NCI-H1694 (cell line): ENCODE measurements at places on chromosomes 5 and 9.

DNA sequence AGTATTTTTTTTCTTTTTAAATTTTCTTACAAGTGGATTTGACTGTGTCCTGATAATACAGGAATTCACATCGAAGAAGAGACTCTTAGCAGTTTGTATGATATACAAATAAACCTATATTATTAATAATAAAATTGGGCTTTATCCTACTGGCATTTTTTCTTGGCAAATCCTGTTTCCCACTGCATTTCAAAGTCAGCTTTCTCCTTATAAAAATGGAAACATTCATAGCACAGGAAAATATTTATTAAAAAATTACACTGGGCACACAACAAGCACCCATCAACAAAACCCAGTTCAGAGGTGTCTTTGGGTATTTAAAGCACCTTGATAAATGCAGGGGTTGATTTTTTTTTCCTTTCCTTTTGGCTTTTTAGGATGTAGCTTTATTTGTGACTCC is 200.9 kb downstream of the MEF2C start:
- DNase-seq: no peak

- no peak for DNase-seq
Observed at GRCh38 chr9:111599955-111600343, 502 bp upstream of the PTGR1 start.

DNA sequence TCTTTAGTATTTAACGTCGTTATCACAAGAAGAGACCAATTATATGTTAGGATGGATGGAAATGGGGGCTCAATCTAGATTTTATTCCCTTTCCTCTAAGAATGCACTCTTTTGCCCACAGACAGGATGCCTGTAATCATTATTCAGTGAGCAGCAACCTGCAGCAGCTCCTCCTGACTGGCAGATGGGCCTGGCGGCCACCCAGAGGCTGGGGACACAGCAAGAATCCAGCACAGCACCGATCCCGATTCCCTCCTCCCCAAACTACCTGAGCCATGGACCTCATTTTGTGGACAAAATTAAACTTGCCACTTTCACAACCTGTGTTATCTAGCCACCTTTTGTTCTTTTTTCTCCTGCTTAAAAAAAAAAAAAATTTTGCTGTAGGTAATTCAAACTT is 101.0 kb downstream of the USP20 start:
- peak; percentile 9 for DNase-seq

DNA sequence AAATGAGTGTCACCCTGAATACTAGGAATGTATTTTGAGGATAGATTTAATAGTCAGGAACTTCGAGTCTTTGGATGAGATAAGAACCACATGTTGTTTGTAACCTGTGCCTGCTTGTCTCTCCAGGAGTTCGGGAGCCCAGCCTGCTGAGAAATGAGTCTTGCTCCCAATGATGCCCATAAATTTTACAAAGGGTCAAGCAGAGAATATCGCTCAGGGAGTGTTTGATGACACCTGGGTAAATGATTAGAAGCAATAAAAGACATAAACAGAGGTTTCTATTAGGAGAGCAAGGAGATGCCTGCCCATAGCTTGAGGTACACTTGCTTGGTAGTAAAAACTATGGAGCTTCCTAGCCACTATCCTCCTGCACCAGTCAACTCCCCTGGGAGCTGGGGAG is 46.9 kb upstream of the KLF4 start:
- no peak for DNase-seq

DNA sequence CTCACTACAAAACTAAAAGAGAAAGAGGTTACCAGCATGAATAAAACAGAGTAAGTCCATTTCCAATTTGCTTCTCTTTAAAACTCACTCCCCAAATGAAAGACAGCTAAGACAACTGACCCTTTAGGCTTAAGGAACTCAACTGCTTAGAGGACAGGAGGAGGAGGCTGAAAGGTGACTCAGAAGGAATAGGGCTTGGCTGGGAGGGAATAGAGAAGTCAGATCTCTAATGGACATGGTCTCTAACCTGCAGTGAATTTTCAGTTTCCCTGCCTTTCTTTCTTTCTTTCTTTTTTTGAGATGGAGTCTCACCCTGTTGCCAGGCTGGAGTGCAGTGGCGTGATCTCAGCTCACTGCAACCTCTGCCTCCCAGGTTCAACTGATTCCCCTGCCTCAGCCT is 261.8 kb upstream of the CLINT1 start:
- no peak for DNase-seq

DNA sequence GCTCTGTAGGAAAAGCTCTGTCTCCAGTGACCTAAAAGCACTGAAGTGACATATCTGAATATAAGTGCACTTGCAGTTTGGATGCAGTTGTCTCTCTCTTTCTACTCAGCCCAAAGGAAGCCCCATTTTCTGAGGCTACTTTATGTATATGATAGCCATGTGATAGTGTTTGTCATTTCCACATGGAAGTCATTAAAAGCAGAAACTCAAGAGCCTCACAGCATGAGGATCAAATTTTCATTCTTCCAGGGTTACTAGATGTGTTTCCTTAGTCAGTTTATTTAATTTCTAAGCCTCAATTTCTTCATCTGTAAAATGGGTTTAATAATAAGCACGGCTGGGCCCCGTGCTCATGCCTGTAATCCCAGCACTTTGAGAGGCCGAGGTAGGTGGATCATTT is 36.7 kb downstream of the RNF44 start:
- no peak for DNase-seq

GRCh38 chr9:72773570-72773969 is 179.3 kb downstream of the ALDH1A1 start:
- no peak for DNase-seq

GRCh38 chr5:159902444-159903121 is 13.7 kb upstream of the ADRA1B start:
- DNase-seq: no peak

DNA sequence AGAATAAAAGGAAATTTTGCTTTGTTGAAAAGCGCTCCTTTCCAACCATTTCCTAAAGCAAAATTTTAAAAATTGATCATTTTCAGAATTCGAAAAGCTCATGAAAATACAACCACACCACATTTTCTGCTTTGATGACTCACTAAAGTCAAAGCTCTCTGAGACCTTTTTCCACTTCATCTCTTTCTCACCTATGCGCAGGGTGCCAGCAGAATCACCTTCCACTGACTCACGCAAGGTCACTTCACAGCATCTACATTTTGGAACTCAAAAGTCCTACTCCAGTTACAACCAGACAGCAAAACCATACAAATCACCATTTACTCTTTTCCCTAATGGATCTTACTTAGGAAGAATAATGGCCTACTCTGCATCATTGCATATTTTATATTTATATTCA is 106.2 kb downstream of the MAP1B start:
- DNase-seq: no peak

DNA sequence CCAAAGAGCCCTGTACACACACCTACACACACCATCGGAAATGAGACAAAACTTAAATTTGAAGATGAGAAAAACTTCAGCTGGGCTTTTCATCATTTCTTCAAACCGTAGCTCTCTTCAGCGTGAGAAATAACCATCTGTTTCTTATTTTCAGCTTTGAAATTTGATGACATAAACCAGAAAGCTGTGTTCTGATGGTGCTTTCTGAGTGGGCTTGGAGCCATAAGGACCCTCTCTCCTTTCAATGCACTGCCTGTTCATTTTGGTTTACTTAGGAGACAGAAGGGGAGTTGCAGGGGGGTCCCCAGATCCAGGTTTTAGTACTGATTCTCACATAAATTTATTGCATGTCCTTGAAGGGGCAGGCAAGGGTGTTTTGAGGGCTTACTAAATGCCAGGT is 9.5 kb downstream of the FBXO10 start:
- no peak for DNase-seq

DNA sequence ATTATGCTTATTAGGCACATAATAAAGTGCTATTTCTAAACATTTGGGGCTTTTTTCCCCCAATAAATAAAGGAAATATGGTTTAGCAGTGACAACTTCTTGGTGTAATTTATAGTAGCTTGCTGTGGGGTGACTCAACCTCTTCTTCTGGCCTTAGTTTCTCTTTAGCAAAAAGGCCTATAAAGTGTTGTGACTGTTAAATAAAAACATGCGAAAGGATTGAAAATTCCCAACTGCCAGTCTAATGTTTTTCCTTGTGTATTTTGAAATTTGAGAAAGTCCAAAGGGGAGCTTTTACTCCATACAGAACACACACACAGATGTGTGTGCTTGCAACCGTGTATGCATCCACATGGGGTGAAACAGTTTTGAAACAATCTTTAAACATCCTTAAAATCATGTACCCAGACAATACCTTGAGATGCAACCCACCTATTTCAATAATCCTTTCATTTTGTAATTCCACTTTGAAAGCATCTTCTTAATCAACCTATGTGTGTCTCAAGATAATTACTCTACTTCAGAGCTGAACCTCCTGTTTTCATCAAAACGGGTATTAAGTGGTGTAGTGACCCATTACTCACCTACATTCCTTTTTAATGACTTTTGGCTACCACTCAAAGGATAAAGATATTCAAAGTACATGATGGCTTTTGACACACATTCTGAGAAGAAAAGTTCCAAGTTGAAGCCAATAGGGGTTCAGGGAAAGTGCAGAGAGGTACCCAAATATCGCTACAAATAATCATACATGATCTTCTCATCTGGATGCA is 123.8 kb downstream of the DROSHA start:
- DNase-seq: no peak

GRCh38 chr5:136894070-136894469 is 528.7 kb upstream of the TRPC7 start:
- DNase-seq: no peak

GRCh38 chr9:71279151-71279739 is 157.8 kb upstream of the TRPM3 start:
- DNase-seq: no peak

- no peak for DNase-seq
Observed at GRCh38 chr9:134316449-134317160, 9.7 kb upstream of the RXRA start.

DNA sequence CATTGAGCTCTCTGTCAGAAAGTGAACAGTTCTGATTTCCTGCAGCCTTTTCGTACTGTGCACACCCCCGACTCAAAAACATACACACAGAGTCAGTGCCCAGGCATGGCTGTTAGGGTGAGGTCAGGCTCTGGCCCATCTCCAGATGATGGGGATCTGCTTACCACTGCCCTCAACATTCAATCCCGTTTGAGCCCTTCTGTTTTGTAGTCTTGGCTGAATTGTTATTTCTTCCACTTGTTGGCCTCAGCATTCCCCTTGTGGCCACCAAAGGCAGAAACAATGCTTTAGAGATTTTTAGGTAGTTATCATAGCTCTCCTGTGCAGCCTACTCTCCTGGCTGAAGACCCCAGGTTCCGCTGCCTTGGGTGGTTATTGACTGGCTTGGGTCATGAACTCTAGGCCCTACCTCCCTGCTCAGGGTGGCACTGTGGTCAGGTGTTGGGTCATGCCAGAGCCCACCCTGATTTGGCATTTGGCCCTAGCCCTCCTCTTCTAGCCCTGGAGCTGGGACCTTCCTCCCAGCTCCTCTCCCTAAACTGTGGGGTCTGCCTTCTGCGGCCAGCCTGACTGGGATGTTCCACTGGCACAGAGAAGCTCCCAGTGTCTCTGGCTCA is 7.8 kb upstream of the MYOZ3 start:
- DNase-seq: no peak

GRCh38 chr9:128927731-128928411 is 7.1 kb downstream of the PHYHD1 start:
- DNase-seq: peak; percentile 17

GRCh38 chr5:36696059-36696673 is 89.8 kb downstream of the SLC1A3 start:
- DNase-seq: no peak

- DNase-seq: no peak
Observed at GRCh38 chr5:72835633-72836032, 19.2 kb downstream of the TNPO1 start.

DNA sequence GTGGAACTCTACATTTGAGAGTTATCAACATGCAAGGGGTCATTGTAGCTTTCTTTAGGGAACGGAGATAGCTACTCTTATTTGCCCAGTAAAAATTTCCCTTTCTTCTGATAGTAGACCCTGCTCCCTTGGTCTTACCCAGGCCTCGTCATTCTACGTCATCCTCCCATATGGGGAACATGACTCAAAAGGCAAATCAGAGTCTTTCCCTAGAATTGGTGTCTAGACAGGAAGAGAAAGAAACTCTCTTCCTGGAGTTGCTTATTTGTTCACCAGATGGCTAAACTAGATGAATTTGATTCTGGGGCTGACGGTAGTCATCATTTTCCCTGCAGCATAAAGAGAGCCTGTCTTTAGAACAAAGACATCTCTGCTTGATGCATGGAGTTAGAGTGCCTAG is 12.2 kb upstream of the SLC38A9 start:
- no peak for DNase-seq

GRCh38 chr5:40346901-40347300 is 332.8 kb upstream of the PTGER4 start:
- DNase-seq: no peak

DNA sequence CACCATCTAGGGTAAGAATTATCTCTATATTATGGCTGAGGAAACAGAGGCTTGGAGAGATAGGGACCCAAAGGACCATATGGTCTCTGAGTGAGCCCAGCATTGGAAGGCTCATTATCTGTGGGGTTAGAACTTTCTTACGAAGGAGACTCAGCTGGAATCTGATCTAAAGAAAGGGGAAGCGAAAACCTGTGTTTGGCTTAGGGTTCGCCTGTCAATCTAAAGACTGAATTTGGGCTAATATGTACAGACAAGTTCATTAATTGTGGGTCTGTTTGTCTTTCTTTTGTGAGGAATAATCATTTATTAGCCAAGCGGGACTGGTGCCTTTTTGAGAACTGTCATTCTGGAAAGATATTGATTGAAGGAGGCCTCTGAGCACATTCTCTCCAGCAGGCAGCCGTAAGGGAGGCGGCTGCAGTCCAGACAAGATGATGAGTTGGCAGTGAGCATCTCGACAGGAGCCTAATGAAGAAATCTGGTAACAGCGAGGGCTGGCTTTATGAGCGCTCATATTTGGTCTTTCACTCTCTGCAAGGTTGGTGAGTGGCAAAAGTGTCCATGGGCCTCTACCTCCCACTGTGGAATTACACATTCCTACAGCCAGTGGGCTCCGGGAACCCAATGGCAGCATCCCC is 104.2 kb upstream of the GPR151 start:
- DNase-seq: no peak

GRCh38 chr5:151318850-151319732 is 15.5 kb upstream of the SLC36A3 start:
- DNase-seq: no peak

DNA sequence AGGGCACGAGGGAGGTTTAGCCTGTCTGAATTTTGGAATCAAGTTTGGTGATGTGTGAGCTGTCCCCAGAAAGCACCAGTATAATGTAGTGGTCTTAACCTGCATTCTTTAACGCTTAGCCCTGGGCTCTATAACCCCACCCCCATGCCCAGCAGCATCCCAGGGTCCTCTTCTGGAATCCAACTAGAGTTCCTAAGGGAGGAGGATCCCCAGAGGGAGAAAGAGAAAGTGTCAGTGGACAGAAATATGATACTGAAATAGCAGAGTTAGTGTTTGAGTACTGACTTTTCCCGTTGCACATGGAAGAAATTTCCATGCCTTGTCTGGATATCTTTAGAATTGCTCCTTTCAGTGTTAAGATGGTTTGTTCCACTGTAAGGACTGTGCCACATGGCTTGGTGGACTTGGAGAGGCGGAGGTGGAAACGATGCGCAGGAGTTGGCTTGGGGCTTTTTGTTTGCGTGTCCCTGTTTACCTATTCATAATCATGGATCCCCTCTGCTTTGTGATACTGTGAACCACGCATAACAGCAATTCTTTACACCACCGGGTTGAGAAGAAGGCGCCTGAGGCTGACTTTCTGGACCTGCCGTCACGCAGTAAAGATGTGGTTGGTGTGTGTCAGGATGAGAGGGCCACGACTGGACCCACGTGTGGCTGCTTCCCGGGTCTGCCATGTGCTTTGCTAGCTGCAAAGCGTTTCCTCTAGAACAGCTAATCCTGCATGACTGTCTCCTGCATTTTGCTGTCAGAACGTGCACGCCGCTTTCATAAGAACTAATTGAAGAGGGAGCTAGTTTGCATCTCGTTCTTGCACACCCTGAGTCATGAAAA is 142.3 kb downstream of the SMARCA2 start:
- DNase-seq: no peak
